IPS DF 19.7 (cell line): ENCODE measurements at places on chromosomes 5 and 9.

DNA sequence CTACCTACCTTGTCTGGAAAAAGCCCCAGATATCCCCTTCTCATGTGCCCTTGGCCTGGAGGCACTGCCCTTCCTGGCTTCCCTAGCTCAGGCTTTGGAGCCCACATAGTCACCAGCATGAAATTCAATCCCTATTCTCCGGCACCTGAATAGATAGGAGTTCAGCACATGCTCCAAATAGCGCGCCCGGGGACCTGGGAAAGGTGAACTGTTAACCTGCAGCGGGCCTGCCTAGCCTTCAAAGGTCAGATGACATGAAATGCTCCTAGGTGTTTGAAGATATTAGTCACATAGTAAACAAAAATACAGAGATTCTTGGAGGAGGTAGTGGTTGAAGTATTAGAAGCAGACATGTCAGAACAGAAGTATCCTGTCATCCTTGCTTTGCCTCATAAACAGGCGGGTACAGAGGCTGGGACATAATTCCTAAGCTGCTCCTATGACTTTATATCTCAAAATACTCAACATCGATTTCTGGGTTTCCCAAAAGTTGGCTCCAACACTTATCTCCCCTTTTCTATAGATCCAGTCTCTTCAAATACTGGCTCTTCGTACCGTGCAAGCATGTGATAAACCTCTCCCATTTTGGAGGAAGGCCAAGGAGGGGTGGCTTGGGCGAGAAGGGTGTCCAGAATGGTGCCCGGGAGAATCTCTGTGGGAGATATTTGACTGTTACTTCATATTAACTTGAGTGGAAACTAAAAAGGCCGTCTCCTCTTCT lies 88.0 kb upstream of the ANKH start:
- DNase-seq, result no peak

- no peak for DNase-seq
Observed at GRCh38 chr9:87581513-87581912, 83.8 kb downstream of the DAPK1 start.

- no peak for DNase-seq
Observed at GRCh38 chr9:130186051-130186450, 13.8 kb downstream of the NCS1 start.

GRCh38 chr5:110817459-110817858 lies 78.7 kb downstream of the SLC25A46 start:
- no peak for DNase-seq

DNA sequence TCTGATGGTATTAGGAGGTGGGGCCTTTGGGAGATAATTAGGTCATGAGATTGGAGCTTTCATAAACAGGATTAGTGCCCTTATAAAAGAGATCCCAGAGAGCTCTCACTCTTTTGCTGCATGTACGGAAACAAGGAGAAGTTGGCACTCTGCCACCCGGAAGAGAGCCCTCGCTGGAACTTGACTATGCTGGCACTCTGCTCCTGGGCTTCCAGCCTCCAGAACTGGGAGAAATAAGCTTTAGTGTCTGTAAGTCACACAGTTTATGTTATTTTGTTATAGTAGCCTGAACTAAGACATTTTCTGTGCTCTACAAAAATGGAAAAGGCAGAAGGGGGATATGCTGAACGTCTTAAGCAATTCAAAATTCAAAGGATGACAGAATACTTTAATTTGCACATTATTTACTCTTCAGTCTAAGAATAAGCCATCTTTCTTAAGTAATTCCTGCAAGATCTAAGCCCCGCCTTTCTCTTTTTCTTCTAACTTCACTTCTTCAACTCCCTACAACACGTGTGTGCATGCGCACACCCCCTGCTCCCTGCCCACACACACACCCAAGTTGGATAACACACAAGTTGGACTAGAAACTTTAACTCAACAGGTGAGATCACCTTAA lies 17.3 kb downstream of the NFIB start:
- no peak for DNase-seq

DNA sequence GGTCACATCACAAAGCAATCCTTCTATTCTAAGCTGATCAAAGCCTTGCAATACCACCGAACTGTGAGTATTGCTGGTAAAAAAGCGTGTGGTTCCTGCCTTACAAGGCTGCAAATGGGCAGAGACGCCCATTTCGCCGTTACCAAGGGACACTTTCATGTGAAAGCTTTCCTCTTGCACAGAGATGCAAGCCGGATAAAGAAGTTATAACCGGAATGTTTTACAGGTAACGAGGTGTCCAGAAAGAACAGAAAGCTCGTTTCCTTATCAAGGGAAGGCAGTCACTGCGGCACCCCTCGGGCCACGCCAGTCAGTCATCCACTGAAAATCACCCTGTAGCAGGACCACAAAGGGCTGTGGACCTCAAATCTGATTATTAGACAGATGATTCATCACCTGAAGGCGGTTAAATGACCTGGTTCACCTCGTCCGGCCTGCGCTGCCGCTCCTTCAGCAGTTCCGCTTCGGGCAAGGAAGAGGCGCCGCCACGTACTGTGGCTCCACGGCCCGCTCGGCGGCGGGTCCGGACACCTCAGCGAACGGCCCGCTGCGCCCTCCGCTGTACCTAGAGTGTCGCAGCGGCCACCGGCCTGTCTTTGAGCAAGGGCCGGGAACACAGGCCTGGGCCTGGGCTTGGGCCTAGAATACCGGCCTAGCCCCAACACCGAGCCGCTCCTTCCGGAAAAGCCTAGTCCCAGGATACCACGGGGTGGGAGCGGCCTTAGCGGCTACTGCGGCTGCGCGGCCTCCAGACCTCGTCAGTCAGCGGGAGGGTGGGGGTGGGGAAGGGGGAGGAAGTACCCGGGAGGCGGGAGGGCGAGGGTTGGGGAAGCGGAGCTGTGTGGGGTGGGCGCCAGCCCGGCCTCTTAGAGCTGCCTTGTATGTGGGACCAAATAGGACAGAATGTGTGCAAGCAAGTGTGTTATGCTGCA lies at the start of gene KLHL9:
Gene KLHL9 (minus strand): TSS at position 704 of the 932 bp plus-strand sequence. CDS start 545 bp downstream, at position 159.
- peak; percentile 61 for DNase-seq

DNA sequence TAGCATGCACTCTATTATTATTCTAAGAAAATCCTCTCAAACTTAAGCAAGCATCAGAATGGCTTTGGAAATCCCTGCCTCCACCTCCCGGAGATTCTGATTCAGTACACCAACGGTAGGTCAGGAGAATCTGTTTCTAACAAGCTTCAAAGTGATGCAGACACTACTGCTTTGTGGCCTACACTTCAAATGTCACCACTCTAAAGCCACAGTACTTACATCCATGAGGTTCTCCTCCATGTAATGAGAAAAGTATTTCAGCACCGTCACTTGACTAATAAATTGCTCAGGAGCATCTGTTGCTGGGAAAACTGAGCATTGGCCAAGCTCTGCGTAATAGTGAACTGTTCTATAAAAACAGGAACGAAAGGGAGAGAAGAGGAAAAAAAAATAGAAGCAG lies 4.8 kb downstream of the PLK2 start:
- no peak for DNase-seq

GRCh38 chr9:128280084-128280622 lies 4.1 kb downstream of the SWI5 start:
- no peak for DNase-seq

DNA sequence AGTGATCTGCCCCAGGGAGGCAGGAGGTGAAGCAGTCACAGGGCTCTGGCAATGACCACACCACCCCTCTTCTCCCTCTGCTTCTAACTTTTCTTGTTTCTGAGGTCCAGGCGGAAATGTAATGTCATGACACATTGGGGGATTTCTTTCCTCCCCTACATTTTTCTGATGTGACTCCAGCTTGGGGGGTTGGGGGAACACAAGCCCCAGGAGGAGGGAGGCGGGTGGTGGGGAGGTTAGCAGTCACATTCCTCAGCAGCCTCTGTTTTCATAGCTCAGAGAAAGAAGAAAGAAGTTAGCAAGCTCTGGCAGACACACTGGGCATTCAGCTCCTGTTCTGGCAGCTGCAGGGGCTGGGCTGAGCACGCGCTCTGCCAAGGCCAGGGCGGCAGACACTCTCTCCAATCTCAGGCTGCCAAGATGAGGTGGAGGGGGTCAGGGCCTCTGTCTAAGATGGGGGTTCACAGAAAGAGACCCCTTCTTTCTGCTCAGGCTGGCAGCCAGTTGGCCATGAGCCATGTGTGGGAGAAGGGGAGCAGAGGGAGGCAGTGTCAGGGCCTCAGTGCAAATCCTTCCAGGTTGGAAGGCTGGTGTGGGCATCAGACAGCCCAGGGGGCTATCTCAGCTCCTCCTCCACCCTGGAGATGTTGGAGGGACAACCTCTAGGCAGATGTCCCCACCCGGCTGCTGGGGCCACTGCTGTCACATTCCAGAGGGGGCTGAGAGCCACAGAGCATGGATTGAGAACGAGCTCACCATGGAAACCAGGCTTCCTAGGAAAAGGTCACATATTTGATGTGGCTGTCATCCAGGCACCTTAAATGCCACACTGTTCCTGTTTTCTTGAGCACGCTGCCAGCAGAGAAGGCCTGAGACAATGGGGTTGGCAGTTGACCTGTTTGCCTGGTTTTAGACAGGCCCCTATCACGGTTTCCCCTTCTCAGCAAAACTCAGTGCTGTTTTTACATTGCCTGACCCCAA lies 20.1 kb upstream of the PFDN1 start:
- no peak for DNase-seq

DNA sequence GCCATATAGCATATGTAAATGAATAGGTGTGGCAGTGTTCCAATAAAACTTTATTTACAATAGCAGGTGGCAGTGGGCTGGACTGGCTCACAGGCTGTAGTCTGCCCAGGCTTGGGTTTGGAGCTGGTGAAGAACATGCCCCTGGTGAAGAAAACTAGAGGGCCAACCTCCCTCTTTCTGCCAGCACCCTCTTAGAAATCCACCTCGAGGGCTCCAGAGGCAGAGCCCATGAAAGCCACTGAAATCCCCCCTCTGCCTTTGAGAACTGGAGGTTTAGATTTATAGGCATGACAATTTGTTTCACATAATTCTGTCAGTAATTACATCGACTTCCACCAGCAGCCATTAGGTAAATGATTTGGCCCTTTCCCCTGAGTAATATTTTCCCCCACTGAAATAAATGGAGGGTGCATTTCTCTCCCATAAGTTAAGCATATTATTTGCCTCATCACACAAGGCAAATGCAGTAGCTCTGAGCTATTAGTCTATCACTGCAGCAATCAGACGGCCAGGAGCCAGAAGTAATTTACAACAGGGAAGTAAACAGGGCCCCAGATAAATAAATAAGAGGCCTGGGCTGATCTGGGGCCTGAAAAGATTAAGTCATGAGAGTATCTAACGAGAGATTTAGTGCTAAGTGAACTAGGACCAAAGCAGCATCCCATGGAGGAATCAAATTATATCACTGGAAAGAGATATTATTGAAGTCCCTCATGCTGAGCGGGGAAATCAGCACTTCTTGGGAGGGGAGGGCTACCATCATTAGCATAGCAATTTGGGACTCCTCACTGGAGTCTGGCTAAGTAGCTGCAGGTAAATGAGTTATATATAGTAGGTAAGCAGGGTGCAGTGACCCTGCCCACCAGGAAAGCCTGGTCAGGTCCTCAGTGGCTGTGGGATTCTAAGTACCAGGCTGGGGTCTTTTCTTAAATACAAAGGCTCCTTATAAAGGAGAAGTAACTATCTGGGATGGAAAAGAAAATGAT lies 123.9 kb downstream of the SLIT3 start:
- no peak for DNase-seq

- DNase-seq, result no peak
Observed at GRCh38 chr9:111934747-111935146, 38.1 kb downstream of the UGCG start.

DNA sequence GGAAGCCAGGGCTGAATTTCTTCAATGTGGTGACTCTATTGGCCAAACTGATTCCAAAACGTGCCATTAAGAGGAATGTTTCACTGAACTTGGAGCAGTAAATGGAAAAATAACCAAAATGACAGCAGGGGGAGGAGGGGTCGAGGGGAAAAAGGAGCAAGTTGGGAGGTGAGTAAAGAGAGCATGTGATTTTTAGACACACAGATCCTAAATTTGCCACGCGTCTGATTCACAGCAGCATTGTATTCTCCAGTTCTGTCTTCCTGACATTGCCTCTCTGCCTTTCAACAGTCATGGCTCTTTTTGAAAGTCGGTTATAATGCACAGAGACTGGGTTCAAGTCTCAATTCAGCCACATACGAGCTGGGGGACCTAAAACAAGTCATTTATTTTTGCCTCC lies 22.0 kb upstream of the ADRB2 start:
- no peak for DNase-seq

DNA sequence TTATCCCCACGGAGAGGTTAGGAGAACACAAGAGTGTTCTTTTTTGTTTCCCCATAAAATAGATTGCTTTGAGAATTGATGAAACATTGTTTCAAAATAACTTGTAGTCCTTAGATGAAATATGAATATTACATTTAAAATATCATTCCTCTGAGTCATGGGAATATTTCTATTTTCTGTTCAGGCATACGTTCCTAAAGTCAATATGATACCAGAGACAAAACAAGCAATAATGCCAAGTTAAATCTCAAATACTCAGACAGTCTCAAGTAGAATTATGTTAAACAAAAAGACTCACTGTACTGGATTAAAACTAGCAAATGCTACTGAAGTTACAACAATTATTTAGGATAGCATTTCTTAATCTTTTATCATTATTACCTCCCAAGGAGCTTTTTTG lies 111.7 kb upstream of the C6 start:
- DNase-seq, result no peak

DNA sequence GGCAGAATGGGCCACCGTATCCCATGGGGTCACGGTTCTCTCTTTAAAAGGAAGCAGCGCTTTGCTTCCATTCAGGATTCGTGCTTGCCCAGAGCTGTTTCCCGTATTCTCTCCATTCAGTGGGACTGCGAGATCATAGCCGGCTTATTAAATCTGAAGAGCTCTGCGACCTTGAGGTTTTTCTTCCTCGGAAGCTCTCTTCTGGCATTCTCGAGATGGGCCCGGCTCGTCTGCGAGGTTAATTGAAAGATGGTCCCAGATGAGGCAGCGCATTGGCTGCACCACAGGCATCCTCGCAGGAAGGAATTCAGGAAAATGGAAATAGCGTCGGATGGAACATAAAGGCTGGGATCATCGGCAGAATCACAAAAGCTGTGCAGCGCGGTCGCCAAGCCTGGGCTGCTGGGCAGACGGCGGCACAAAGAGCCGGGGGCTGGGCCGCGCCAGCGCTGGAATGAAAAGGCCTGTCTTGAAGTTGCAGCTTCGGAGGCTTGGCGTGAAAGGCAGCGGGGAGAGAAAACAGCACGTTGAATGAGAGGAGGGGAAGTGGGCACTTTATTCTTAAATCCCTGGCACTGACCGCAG lies 236.2 kb downstream of the IRX2 start:
- DNase-seq, result no peak

- DNase-seq, result no peak
Observed at GRCh38 chr9:113879911-113880310, 3.8 kb downstream of the ZNF618 start.

- no peak for DNase-seq
Observed at GRCh38 chr9:96457266-96457665, 7.3 kb downstream of the HABP4 start.

GRCh38 chr9:109973336-109973735 lies 193.3 kb downstream of the PALM2AKAP2 start:
- DNase-seq, result no peak

DNA sequence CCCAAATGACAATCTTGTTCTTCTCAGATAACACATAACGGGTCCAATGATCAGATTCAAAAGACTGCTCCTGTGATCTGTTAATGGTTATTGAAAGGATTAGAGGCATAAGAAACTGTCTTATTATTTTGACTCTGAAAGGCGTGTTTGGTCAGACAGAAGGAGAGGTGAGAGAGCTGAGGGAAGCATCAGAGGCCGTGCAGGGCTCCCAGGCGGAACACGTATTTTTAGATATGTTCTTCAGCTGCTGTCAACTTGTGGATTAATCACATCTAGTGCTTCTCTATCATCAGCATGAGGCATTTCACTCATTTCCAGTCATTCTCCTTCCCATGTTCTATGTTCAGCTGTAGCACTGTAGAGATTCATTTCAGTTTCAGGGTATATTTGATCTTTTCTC lies 199.8 kb downstream of the MAPKAP1 start:
- DNase-seq, result no peak

GRCh38 chr9:120390637-120391190 lies 189.3 kb downstream of the CDK5RAP2 start:
- no peak for DNase-seq
